ENCODE measurements at places on chromosomes 16 and 17. TPM values are rescaled to one million over a fixed set of nuclear protein-coding genes. Genes with fewer than 3 reads are reported as not detected.

Gene CD300E
- not detected for total RNA-seq

Gene UMOD
- total RNA-seq, result not detected

Gene MYH2
- total RNA-seq, result not detected

Gene SHBG
- 0.39 TPM for total RNA-seq

Gene PPY
- total RNA-seq, result not detected

Gene ATP6V0C
- 260 TPM for total RNA-seq

Gene DHRS7C
- not detected for total RNA-seq

Gene FOXN1
- total RNA-seq, result not detected

Gene ENGASE
- 58.0 TPM for total RNA-seq

Gene UTS2R
- not detected for total RNA-seq

Gene C17orf100
- 1.8 TPM for total RNA-seq

Gene ADAP2
- total RNA-seq, result 2.1 TPM

Gene HOXB5
- total RNA-seq, result 47.2 TPM

Gene SLC22A31
- 0.52 TPM for total RNA-seq

Gene ANKFN1
- not detected for total RNA-seq

Gene GAS2L2
- not detected for total RNA-seq

Gene ZG16
- not detected for total RNA-seq

Gene MPP3
- 19.9 TPM for total RNA-seq

Gene DYNLRB2
- total RNA-seq, result not detected

Gene ZFP3
- not detected for total RNA-seq

Gene TP53
- total RNA-seq, result 119 TPM

Gene SMIM36
- not detected for total RNA-seq

Gene MT1M
- not detected for total RNA-seq

Gene CLEC18C
- 1.2 TPM for total RNA-seq

Gene NPTX1
- total RNA-seq, result 0.21 TPM

Gene SLC6A2
- not detected for total RNA-seq

Data from Calu3 (cell line).